ENCODE measurements at places on chromosomes 13 and 19.

- DNase-seq = peak; percentile 43
Measured at GRCh38 chr19:5255602-5256231, 84.9 kb downstream of the PTPRS start.

DNA sequence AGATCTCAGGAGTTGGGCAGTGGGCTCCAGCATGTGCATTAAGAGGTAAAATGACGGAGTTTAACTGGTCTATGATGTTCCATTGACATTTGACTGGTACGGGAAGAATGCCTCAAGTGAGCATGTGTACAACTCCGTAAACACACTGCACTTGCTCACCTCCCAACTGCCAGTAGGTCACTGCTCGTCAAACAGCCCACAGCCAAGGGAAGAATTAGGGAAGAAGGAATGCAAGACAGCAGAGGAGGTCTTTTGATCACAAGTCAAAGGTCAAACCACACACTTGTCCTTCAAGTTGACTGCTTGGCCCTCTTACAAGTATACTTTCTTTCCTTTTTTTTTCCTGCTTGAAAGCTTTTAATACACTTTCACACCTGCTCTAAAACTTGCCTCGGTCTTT, 236.7 kb downstream of the B3GLCT start:
- no peak for DNase-seq

DNA sequence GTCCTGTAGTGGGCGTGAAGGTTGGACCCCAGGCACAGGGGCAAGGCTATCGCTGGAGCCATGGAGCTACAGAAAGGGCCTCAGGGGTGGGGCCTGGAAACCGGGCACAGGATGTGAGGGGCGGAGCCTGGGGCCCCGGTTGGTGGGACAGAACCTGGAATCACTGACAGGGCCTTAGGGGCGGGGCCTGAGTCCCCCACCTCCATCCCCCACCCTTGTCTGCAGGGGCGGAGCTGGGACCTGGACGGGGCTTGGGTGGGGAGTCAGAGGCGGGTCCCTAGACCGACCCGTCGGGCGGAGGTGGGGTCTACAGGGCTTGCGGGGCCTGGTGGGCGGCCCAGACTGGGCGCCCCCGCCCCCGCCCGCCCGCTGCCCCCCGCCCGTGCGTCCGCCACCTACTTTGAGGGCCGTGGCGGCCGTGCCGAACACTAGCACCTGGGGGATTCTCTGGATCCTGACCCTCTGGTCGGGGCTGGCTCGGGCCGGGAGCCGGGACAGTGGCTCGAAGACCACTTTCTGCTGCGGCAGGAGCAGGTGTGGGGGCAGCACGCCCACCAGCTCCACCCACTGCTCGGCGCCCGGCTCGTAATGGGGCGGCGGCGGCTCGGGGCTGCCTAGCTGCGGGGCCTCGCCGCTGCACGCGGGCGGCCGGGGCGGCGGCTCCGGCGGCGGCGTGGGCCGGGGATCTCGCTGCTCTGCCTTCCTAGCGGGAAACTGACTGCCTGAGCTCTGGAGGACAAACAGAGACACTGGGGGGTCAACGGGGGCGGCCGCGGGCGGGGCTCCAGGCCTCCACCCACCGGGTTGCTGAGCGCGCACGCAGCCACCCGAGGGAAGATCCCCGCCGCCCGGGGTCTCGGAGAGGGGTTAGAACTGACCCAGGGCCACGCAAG, 26.3 kb downstream of the DCAF15 start:
- DNase-seq = peak; percentile 71

DNA sequence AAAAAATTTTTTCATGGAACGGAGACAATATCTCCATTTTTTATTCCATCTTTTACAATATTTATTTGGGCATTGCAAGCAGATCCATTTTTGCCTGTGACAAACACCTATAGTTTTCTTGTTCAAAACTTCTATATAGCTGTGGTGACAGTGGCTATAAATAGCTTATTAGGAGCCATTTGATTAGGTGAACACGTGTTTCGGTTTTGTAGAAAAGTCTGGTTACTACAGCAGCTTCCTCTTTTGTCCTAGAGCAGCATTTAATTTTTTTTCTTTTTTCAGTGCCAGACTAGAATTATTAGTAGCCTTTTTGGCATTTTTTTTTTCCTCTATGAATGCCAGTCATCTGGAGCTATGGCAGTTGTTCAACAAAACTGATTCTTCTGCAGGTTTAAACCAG, 123.5 kb downstream of the RXFP2 start:
- no peak for DNase-seq

DNA sequence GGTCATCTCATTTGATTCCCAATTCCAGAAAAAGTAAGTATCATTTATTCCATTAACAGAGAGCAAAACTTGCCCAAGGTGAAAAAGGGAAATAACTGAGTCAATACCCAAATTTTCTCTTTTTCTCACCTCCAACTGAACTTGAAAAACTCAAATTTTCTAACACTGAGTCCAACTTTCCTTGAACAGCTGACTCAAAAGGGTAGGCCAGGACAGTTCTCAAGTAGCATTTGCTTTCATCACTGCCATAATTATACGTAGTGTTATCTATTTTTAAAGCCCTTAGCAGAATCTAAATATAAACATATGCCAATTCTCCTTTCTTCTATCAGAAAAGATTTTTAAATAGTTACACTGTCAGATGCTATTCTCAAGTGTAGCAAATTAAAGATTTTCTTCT, 3.5 kb downstream of the N4BP2L2 start:
- no peak for DNase-seq

- no peak for DNase-seq
Measured at GRCh38 chr13:50700664-50701305, 142.7 kb downstream of the DLEU7 start.

DNA sequence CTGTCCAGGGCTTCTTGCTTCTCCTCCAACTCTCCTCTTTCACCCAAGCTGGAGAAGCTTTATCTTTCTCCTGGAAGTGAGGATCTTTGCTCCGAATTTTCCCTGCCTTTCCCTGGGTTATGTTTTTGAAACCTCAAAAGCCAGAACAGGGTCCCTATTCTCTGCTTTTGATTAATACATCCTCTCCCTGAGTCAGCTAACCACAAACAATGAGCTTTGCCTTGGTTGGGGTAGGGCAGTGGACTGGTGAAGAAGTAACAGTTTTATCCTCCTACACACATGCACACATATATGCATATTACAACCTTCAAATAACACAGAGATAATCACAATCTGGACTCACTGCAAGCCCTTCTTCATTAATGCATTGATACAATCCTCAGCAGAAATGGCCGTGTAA, 44.6 kb downstream of the DLEU7 start:
- no peak for DNase-seq

- no peak for DNase-seq
Measured at GRCh38 chr13:90947976-90948375, 399.5 kb upstream of the MIR17HG start.

DNA sequence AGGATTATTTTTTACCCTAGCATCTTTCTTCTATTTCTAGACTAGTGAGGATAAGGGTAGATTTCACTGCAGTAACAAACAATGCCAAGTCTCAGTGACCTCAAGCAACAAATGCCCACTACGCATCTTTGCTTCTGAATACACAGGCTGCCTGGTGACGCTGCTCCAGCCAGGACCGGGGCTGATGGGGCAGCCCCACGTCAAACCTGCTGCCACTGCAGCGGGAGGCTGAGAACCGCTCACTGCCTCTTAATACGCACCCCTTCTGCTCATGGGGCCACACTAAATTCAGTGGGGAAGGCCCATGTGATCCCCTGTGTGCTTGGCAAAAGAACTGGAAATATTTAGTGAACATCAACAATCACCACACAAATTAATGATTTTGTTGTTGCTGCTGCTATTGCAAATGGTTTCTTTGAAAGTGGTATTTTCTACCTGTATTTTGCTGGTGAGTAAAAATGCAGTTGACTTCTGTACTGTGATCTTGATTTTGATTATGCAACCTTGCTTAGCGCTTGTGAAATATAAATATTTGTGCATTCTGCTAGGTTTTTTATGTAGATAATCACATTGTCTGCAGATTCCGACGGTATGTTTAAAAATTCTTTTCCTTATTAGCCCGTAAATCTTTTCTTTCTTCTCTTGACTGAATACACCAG, 139.5 kb upstream of the SPACA7 start:
- no peak for DNase-seq

GRCh38 chr13:71577127-71577526, 289.9 kb downstream of the DACH1 start:
- no peak for DNase-seq

- DNase-seq = peak; percentile 30
Measured at GRCh38 chr13:25192052-25192451, 20.0 kb upstream of the AMER2 start.

GRCh38 chr13:113433391-113433916, 19.8 kb downstream of the ADPRHL1 start:
- no peak for DNase-seq

DNA sequence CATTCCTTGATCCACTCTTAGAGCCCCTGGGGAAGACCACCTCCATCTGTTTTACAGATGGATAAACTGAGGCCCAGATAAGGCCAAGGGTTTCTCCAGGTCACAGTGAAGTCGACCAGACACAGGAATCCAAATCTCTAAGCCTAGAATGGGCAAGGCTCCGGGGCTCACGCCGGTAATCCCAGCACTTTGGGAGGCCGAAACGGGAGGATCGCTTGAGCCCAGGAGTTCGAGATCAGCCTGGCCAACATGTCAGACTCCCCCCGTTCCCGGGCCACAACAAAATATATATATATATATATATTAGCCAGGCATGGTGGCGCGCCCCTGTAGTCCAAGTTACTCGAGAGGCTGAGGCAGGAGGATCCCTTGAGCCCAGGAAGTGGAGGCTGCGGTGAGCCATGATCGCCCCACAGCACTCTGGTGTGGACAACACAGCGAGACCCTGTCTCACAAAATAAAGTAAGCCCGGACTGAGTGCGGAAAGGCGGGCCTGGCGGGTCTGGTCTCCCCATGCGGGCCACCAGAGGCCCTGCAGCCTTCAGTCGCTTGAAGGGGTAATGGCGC, 615 bp upstream of the RPL13A start:
- DNase-seq = no peak

GRCh38 chr13:30776661-30777060, 41.3 kb downstream of the ALOX5AP start:
- no peak for DNase-seq

- DNase-seq = no peak
Measured at GRCh38 chr13:33860526-33860925, 42.6 kb downstream of the RFC3 start.

GRCh38 chr13:110330491-110331011, 23.5 kb downstream of the COL4A2 start:
- DNase-seq = no peak

DNA sequence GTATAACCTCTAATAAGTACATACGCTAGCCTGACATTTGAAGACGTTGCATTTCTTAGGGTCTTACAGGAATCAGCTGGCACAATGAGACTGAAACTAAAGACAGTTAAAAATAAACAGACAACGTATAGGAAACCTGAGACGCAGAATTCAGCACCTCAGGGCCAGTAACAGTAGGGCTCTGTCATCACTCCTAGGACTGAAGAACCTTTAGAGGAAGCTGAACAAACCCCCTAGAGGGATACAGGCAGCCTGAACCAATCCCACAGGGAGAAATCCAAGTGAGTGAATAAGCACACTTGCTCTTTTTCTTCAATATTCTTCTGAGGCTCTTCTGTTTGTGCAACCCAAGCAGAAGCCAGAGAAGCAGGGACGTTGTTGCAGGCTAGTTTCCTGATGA, 53.9 kb upstream of the KLHL1 start:
- no peak for DNase-seq

- peak; percentile 29 for DNase-seq
Measured at GRCh38 chr13:50229960-50230661, 214.9 kb downstream of the KCNRG start.

GRCh38 chr13:51645154-51645650, 60.9 kb downstream of the WDFY2 start:
- DNase-seq = peak; percentile 49

DNA sequence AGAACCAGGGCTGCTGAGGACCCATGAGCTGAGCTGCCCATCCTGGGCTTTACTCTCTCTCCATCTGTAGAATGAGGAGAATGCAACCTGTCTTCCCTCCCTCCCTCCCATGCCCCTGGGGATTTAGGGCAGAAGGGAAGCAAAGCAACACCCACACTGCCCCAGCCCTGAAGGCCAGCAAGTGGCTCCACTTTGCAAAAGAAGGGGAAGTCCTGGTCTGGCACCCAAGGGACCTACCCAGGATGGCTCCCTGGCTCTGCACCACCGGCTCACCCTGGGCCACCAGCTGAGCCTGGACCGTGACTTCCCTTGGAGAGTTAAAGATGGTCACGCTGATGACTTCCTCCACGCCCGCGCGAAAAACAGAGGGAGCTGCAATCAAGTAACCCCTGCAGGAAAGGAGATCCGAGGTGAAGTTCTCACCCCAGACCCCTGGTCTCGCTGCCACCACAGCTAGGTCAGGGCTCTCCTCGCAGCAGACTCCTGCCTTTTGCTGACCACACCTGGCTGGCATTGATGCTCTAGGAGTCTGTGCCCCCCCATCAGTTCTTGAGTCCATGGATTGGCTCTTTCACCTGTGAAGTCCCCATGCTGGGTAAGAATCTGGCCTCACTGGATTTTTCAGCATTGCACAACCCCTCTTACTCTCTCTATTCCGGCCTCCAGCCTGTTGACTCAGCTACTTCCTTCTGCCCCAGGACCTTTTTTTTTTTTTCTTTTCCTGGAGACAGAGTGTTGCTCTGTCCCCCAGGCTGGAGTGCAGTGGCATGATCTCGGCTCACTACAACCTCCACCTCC, 4.6 kb downstream of the CPAMD8 start:
- DNase-seq = no peak

DNA sequence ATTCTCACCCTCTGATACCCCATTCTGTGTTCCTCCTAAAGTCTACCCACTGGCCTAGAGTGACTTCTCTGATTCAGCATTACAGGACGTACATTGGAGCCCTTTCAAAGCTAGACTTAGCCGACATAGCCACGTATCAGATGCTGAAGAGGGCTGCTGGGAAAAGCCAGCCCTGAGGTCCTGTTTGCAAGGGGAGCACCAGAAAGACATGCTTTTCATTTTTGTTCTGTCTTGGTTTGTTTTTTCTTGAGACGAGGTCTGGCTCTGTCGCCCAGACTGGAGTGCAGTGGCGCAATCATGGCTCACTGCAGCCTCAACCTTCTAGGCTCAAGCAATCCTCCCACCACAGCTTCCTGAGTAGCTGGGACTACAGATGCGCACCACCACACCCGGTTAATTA, 6.3 kb upstream of the ZSWIM4 start:
- DNase-seq = no peak

GRCh38 chr19:12788682-12789097, 2.6 kb upstream of the JUNB start:
- peak; percentile 76 for DNase-seq

GRCh38 chr19:53957448-53958167, 5.1 kb upstream of the CACNG8 start:
- no peak for DNase-seq
